ENCODE measurements at places on chromosomes 11 and 22. TPM values are rescaled to one million over a fixed set of nuclear protein-coding genes. Genes with fewer than 3 reads are reported as not detected.

XKR3 gene
- total RNA-seq: not detected

GAB4 gene
- total RNA-seq: 0.57 TPM

DNA sequence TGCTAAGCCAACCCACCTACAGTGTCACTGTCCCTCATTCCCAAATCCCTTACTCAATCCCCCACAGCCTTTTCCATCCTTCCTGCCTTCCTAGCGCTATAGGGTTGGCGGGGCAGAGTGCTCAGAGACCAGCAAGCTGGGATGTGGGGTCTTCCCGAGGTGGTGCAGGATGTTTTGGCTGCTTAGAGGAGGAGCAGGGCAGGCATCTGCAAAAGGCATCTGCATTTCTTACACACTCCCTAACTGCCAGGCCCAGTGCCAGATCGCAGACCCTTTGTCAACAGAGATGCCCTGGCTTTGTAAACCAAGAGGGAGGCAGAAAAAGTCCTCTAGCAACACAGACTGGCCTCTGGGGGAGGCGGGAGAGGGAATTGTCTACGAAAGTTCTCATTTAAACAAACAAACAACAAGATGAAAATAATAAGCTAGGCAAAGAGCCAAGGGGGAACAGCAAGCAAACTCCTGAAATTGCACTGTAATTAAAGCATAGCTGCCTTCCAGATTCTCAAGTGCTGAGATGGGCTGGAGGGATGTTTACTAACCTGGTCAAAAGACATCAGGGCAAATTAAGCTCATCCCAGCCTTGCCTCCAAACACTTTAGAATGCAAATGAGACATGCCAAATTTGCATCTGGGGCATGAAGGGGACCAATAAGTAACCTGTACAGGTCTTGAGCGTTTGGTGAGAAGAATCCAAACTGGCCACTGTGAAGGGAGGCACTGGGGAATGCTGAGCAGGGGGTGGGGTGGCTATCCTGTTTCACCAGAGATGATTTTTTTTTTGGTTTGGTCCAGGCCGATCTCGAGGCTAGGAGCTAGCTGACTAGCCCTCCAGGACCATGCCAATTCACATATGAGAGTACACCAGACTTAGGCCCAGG lies 38.1 kb upstream of the ADA2 start:
- no peak overlapping the region for H3K4me3 ChIP-seq
- H3K27me3 ChIP-seq: no peaks in the 10 kb centered on the region
- H3K27ac ChIP-seq: peak overlapping the region; percentile 6
- DNase-seq: no peak

GRCh38 chr22:46829941-46830715 lies 67.7 kb downstream of the TBC1D22A start:
- no peaks in the 10 kb centered on the region for H3K27me3 ChIP-seq
- no peak for DNase-seq
- H3K36me3 ChIP-seq: peaks cover 5% of the 10 kb centered on the region
- no peak overlapping the region for H3K27ac ChIP-seq

DNA sequence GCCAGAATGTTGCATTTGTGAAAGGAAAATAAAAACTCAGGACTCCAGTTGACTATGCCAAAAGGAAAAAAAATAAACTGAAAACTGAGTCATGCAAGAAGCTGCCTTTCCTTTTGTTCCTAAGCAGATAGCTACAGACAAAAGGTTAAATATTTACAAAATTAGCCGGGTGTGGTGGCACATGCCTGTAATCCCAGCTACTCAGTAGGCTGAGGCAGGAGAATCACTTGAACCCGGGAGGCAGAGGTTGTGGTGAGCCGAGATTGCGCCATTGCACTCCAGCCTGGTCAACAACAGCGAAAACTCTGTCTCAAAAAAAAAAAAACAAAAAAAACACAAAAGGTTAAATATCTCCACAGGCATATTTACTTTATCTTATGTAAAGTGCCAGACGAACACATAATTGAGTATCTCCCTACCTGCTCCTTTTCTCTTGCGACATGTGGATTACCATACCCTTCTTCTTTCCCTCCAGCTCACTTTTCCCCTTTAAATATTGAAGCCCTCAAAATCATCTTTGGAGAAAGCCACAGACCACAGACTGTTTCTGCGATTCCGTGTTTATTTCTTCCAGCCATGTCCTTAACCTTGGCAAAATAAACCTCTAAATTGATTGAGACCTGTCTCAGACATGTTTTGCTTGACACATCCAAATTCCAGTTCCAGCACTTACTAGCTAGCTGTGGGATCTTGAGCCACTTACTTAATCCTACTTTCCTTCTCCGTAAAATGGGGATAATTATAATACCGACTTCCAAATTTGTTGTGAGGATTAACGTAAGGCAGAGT lies 2.3 kb upstream of the SMPD1 start:
- no peaks in the 10 kb centered on the region for H3K27me3 ChIP-seq
- no peak overlapping the region for H3K4me3 ChIP-seq
- peaks cover 5% of the 10 kb centered on the region for H3K36me3 ChIP-seq
- no peak for DNase-seq
- peaks cover 26% of the 10 kb centered on the region for H3K4me1 ChIP-seq

Measured in natural killer cell (primary cell).